Activated CD8-positive, alpha-beta T cell treated with anti-CD3 and anti-CD28 coated beads for 36 hours (primary cell): ENCODE measurements at places on chromosomes 3 and 15. TPM values are rescaled to one million over a fixed set of nuclear protein-coding genes. Genes with fewer than 3 reads are reported as not detected.
A peak's percentile ranks its signal among the peaks of the same experiment; 100 is the strongest.

DNA sequence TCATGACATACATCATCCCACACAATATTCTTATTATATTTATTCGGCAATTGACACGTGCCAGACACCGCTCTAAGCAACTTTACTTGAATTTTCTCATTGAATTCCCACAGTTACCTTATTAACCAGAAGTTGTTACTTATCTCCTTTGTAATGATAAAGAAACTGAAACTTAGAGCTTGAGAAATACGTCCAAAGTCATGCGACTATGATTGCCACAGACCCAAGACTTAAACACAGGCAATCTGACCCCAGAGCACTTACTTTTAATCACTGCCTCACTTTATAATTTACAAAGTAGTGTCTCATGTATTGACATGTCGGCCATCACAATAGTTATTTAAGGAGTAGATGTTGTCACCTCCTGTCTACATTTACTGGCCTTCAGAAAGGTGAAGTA, 64.7 kb downstream of the ATP13A4 start:
- DNase-seq: no peak

DNA sequence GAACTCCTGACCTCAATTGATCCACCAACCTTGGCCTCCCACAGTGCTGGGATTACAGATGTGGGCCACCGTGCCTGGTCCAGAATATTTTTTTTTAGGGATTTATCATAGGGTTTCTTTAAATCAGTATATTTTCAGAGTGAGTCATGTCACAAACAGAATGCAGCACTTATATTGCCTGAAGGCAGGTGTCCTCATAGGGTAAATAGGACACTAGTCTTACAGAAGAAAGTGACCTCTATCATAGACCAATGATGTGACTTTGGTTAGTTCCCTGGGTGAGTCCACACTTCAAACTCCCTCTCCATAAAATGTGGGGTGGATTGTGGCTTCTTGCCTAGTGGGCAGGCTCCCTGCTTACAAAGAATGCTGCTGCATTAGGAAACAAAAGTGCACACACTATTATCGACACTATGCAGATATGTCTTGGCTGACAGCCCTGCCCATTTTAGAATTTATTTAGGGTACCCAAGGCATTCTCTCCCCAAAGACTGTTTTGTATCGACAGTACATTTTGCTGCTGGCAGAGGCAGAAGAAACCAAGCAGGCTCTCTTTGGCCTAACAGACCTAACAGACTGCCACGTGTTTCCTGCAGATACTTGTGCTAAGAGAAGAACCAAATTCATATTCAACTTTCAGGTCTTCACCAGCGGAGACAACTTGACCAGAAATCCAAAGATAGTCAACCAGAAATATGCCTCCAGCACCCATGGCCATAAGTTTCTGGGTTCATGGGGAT, 125.0 kb downstream of the MOBP start:
- DNase-seq: no peak

- peak; percentile 14 for DNase-seq
These were observed 32.8 kb upstream of the FAM107A start for GRCh38 chr3:58609990-58610389.

DNA sequence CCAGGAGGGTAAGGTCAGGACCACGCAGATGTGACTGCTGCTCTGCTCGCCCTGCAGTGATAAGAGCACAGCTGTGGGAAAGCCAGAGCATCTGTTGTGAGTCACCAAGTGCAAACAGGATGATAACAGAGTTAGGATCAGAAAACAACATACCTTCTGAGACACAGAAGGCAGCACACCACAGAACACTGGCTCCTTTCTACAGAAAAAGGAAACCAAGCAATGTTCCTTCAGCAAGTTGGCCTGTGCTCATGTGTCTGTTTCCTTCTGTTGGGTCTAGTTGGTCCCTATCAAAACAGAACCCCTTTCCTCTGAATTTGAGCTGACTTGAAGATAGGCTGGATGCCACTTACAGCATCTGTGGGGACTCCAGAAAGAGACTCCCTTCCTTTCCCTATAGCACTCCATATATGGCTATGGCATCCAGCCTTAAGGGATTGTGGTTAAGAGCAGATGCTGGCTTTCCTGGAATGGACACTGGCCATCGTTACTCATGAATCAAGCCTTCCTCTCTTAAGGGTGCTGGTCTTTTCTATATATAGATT, 440.7 kb upstream of the THBS1 start:
- peak; percentile 33 for DNase-seq

- DNase-seq: no peak
These were observed 85.3 kb downstream of the DPH6 start for GRCh38 chr15:35460616-35461015.

DNA sequence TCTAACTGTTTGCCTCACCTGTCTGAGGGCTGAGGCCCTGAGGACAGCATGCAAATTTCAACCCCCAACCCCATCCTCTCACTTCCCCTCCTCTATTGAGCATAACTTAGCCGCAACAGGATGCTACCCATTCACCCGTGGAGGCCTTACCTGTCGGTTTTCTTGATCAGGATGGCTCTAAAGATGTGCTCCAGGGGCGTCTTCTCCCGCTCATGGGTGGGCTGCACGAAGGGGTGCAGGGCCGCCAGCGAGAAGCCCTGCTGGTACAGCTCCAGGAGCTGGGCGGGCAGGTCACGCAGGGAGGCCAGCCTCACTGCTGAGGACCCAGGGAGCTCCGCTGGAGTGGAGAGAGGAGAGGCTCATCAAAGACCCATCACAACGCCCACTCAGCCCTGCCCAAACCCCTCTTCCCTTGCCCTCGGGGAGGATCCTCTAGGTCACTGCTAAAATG, 79.8 kb downstream of the RFTN1 start:
- DNase-seq: no peak

DNA sequence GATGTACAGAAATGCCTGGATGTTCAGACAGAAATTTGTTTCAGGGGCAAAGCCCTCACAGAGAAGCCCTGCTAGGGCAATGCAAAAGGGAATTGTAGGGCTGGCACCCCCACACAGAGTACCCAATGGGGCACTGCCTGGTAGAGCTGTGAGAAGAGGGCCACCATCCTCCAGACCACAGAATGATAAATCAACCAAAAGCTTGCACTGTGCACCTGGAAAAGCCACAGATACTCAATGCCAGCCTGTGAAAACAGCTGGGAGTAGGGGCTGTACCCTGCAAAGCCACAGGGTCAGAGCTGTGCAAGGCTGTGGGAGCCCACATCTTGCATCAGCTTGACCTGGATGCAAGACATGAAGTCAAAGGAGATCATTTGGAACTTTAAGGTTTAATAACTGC, 477.9 kb upstream of the NECTIN3 start:
- DNase-seq: no peak

- DNase-seq: no peak
These were observed 297.1 kb downstream of the UACA start for GRCh38 chr15:70466305-70466704.

DNA sequence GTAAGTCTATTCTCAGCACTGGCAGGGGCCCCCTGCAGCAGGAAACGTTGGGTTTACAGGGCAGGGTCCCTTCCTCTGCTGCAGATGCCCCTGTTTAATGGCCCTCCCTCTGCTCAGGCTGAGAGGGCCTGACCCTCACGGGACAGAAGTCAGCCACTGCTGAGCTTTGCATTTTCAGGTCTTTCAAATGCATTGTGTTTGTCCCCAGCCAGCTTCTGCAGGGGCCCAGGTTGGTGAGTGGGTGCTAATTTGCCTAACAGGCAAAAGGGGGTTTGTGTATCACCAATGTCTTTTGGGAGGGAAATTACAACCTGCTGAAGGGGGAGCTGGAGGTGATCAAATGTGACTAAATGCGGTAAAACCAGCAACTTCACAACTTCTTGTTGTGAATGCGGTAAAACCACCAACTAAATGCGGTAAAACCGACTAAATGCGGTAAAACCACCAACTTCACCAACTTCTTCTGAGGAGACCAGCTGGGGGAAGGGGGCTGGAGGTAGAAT, 44.8 kb upstream of the UBE2E1 start:
- DNase-seq: peak; percentile 51

DNA sequence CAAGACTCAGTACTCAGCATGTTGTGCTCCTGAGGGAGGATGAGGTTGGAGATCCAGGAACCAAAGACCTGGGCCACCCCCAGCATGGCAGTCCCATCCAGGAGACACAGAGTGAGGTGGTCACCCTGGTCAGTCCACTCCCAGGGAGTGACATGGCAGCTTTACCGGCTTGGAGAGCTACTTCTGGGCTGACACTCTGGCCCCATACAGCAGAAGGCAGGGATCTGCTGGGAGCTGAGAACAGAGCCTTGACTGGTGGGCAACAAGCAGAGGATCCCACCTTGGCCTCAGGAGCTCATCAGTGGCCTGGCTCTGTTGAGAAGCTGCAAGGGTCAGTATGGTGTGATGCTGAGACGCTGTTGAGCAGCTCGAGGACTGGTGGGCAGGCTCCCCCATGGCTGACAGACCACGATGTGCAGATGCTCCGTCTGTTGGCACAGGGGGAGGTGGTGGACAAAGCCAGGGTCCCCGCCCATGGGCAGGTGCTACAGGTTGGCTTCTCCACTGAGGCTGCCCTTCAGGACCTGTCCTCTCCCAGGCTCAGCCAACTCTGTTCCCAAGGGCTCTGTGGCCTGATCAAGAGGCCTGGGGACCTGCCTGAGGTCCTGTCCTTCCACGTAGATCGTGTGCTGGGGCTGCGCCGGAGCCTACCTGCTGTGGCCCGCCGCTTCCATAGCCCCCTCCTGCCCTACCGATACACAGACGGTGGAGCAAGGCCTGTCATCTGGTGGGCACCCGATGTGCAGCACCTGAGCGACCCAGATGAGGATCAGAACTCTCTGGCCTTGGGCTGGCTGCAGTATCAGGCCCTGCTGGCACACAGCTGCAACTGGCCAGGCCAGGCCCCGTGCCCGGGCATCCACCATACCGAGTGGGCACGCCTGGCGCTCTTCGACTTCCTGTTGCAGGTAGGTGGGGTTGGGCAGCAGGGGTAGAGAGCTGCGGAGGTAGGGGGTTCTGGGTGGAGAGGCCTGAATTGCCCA, 53.8 kb downstream of the GASK1A start:
- no peak for DNase-seq

GRCh38 chr3:142285083-142285517, 59.7 kb upstream of the GK5 start:
- no peak for DNase-seq

- DNase-seq: no peak
These were observed 33.5 kb upstream of the PDE8A start for GRCh38 chr15:84947947-84948830.

DNA sequence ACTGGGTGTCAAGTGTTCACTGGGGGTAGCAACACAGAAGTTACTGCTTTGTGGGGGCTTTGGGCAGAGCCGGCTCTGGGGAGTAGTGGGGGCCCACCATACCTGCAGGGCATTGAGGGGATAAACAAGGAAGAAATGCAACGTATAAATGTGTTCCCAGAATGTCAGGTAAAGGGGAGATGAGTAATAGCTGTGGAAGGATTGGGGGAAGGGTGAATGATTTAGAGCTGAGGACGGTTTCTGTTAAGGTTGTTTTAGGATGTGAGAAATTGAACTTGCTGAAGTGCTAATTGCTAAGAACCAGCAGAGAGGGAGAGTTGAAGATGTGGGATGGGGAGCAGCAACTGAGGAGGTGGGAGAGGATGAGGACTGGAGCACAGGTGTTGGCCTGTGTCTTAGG, 10.7 kb downstream of the SCG5 start:
- no peak for DNase-seq

- DNase-seq: no peak
These were observed 84.3 kb downstream of the ARPP21 start for GRCh38 chr3:35723480-35724097.

GRCh38 chr3:57224856-57225255, 2.7 kb upstream of the APPL1 start:
- DNase-seq: no peak

DNA sequence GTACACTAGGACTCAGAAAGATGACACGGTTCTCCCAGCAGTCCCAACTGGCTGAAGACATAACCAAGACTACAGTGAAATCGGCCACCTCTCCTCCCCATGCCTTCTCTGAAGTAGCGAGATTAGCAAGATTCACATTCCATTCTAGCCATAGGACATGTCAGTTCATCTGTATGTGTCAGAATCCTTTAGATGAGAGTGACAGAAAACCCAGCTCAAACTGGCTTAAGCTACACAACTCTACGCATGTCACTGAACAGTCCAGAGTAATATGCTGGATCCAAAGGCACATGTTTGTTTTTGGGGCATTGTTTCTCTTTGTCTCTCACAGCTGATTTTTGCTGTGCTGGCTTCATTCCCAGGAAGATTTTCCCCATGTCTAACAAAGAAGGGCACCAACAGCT, 75.8 kb downstream of the RARB start:
- DNase-seq: no peak

DNA sequence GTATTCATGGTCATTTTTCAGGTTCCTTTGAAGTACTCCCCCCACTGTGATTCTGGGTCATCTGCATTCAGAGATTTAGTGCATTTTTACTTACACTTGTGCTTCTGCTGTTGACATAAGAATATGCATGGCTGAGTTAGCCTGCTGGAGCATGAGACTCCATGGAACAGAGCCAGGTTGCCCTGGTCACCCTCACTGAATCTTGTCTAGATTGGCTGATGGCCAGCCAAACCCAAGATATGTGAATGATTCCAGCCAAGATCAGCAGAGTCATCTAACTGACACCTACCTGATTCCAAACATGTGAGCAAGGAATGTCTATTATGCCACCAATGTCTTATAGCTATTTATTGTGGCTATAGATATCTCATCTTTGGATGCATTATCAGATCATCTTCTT, 25.1 kb downstream of the DTWD1 start:
- no peak for DNase-seq

GRCh38 chr3:123412811-123413604, 35.9 kb downstream of the ADCY5 start:
- no peak for DNase-seq

DNA sequence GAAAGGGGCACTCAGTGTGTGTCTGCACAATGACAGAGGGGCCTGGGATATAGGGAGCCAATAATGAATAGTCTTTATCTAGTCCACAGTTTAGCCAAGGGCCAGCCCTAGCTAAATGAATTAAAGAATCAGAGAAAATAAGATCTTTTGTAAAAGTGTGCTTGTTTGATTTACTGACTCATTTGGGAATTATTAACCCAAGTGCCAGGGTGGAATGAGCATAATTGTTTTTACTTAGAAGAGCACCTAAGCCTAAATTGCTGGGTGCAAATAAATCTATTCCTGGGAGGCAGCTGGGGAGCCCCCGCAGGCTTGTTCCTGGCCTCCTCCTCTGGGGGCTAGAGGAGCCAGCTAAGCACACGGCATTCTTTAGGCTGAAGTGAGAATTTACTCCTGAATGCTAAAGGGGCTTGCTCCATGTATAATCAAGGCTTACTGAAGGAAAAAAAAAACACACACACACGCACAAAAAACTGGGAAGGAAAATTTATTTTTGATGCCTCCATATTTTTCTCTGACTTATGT, 405.3 kb upstream of the SUCLG2 start:
- no peak for DNase-seq

GRCh38 chr15:95511671-95512070, 818.8 kb upstream of the NR2F2 start:
- DNase-seq: no peak

GRCh38 chr15:100612539-100612938, 10.2 kb downstream of the ASB7 start:
- no peak for DNase-seq

Gene CACNA2D2
- 1.6 TPM for total RNA-seq

Gene ANKUB1
- not detected for total RNA-seq

Gene GRM7
- not detected for total RNA-seq

Gene TRIM42
- not detected for total RNA-seq

Gene PTX3
- total RNA-seq: 0.27 TPM
